ENCODE measurements at places on chromosomes 5 and 9.
A peak's percentile ranks its signal among the peaks of the same experiment; 100 is the strongest.

DNA sequence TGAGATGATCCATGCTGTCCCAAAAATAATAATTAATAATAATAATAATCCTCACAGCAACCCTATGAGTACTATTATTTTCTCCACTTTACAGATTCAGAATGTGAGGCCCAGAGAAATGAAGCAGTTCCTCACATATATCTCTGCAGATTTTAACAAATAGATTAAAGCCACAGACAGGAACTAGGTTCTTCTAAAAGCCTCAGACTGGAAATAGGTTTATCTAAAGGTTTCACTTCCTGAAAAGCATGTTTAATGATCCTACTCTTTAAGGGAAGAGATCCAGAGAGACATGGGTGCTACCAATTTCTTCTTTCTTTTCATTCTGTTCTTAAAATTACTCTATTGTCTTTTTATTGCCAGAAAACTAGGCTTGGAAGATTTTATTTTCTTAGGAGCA lies 1079.4 kb upstream of the COX7C start:
- no peak for DNase-seq

GRCh38 chr5:94998670-94999069 lies 286.2 kb downstream of the MCTP1 start:
- DNase-seq, result no peak

DNA sequence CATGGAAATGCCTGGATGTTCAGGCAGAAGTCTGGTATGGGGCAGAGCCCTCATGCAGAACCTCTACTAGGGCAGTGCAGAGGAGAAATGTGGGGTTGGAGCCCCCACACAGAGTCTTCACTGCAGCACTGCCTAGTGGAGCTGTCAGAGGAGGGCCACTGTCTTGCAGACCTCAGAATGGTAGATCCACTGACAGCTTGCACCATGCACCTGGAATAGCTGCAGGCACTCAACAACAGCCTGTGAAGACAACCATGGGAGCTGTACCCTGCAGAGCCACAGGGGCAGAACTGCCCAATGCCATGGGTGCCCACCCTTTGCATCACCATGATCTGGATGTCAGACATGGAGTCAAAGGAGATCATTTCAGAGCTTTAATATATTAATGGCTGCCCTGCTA lies 36.9 kb downstream of the TRIP13 start:
- no peak for DNase-seq

DNA sequence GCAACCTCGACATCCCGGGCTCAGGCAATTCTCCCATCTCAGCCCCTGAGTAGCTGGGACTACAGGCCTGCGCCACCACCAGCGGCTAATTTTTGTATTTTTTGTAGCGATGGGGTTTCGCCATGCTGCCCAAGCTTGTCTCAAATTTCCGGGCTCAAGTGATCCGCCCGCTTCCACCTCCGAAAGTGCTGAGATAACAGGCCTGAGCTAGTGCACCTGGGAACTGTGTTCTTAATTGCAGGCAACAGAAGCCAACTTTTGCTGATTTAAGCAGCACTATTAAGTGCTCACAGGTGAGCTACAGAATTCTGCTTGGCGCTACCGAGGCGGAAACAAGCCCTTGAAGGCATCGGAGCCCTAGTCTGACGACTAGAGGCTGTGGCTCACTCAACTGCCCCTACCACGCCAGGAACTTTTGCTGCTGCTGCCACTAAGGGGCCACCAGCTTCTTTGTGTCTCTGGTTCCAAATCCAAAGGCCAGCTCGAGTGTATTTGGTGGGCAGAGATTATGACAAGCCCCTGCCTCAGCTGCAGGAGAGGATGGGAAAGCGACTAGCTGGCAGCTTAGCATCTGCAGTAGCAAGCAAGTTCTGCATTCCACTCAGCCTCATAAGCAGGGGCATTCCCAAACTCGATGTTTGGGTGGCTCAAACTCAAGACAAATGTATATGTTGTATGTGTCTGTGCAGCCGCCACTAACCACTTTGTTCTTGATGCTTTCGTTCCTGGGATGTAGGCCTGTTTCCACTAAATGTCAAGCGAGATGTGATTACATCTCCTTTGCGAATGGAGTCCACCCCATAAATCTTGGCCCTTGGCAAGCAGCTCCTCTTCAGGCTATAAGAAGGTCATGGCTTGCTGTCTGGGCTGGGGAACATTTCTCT lies 10.6 kb upstream of the HMCN2 start:
- no peak for DNase-seq

- peak; percentile 62 for DNase-seq
These were observed 572 bp downstream of the ZDHHC21 start for GRCh38 chr9:14692470-14693250.
